ENCODE measurements at places on chromosomes 16 and 17. TPM values are rescaled to one million over a fixed set of nuclear protein-coding genes. Genes with fewer than 3 reads are reported as not detected.

Gene AKAP1
- 11.9 TPM for total RNA-seq

Gene LDHD
- 1.8 TPM for total RNA-seq

Gene PRDM7
- not detected for total RNA-seq

Gene CCL4L2
- total RNA-seq = not detected

Gene KRT36
- not detected for total RNA-seq

Gene IGSF6
- not detected for total RNA-seq

Gene ZNF689
- 3.6 TPM for total RNA-seq

Gene CPD
- 175 TPM for total RNA-seq

Gene RPTOR
- 45.2 TPM for total RNA-seq

Gene TERB1
- not detected for total RNA-seq

Gene KRTAP3-1
- total RNA-seq = not detected

Gene OSBPL7
- total RNA-seq = 9.5 TPM

Gene TMC8
- not detected for total RNA-seq

Gene PDF
- total RNA-seq = 14.4 TPM

Gene CCDC40
- 5.6 TPM for total RNA-seq

Gene MAF
- total RNA-seq = 3.9 TPM

Gene UBE2Z
- total RNA-seq = 78.2 TPM

Gene HS3ST2
- total RNA-seq = not detected

Gene MED9
- 10.3 TPM for total RNA-seq

Gene FAM171A2
- 3.4 TPM for total RNA-seq

Gene REXO5
- total RNA-seq = 5.6 TPM

Gene OR2C1
- total RNA-seq = 0.14 TPM

Gene MT1A
- total RNA-seq = not detected

Gene SOST
- total RNA-seq = not detected

Gene JUP
- 12.8 TPM for total RNA-seq
